ENCODE measurements at places on chromosomes 6 and 20. TPM values are rescaled to one million over a fixed set of nuclear protein-coding genes. Genes with fewer than 3 reads are reported as not detected.

The BCAS1 gene
- not detected for polyA plus RNA-seq

The ZSCAN23 gene
- polyA plus RNA-seq, result 2.0 TPM

The THBD gene
- 0.13 TPM for polyA plus RNA-seq

The PGC gene
- polyA plus RNA-seq, result not detected

The ABHD16B gene
- not detected for polyA plus RNA-seq

The CCM2L gene
- polyA plus RNA-seq, result not detected

The CD93 gene
- 0.02 TPM for polyA plus RNA-seq

The LBP gene
- polyA plus RNA-seq, result 0.03 TPM

GRCh38 chr6:50843842-50844241 is 25.2 kb downstream of the TFAP2B start:
- no peak for DNase-seq

DNA sequence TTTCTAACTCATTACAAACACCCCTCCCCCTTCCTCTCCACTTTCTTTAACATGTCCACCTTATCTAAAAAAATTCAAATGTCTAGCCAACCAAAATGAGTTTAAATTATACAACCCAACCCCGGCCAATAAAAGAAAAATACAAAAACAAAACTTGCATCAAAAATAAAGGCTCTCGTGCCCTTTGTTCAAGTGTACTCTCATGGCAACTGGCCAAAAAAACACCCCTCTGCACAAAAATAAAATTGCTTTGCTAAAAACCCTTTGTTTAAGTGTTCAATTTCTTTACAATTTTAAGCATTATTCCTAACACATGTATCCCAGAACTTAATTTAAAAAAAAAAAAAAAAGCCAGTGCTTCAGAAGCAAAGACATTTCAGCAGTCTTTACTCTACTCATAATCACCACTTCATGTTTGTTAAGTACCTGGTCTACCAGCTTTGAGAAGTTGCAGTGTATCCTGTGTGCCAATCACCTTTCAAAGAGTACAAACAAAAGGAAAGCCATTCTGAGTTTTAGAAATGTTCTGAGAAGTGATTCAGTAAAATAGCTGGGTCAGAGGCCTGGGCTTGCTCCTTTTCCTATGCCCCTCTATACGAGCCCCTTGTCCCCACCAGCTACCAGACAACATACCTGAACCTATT is 87.5 kb downstream of the MDN1 start:
- no peak for DNase-seq

- DNase-seq, result no peak
Observed at GRCh38 chr6:87016772-87017171, 78.1 kb downstream of the CGA start.

DNA sequence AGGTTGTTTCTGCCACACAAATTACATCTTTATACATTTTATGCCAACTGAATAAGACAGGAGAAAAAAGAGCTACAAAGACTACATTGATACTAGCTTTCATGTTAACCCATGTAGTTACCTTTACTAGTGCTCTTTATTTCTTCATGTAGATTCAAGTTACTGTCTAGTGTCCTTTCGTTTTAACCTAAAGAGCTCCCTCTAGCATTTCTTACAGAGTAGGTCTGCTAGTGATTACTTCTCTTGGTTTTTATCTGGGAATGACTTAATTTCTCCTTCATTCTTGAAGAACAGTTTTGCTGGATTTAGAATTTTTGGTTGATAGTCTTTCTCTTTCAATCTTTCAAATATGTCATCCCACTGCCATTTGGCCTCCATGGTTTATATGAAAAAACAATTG is 21.2 kb upstream of the NOP56 start:
- DNase-seq, result no peak

DNA sequence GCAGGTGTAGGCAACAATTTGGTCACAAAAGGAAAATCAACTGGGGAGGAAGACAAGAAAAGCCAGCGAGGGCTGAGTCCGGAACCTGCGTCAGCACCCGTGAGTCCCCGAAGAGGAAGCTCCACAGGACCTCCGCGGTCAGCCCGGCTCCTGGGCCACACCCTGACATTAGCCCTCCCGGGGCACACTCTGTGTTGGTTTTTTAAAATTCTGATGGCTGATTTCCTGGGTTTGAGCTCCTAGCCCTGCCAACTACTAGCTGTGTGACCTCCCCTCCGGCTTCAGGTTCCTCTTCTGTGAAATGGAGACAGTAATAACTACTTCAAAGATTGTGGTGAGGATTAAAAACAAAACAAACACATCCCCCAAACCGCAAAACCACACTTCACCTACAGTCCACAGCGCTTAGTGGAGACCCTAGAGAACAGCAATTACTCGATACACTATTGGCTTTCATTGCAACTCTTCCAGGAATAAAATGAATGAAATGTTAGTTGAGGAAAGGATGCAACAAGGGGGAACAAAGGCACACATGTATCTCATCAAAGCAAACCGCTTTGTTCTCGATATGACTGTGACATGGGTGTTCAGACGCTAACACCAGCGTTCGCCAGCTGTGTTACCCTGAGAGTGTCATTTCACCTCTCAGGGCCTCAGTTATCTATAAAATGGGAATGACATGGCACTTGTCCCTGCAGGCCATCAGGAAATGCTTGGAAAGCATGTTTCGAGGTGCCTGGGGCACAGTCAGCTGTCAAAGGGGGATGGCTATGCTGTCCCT is 985 bp downstream of the ZBP1 start:
- no peak for DNase-seq

- no peak for DNase-seq
Observed at GRCh38 chr6:53795340-53795701, 516 bp downstream of the LRRC1 start.

GRCh38 chr6:157184202-157185015 is 138.9 kb downstream of the TMEM242 start:
- DNase-seq, result peak; percentile 84

- no peak for DNase-seq
Observed at GRCh38 chr6:114638341-114638740, 295.5 kb upstream of the HS3ST5 start.

- no peak for DNase-seq
Observed at GRCh38 chr6:56729719-56730118, 87.0 kb upstream of the DST start.

GRCh38 chr6:43984442-43985321 is 142.6 kb downstream of the MRPL14 start:
- no peak for DNase-seq

GRCh38 chr6:135281227-135281626 is 100.1 kb downstream of the MYB start:
- no peak for DNase-seq

- DNase-seq, result no peak
Observed at GRCh38 chr6:142304241-142304640, 2.4 kb downstream of the ADGRG6 start.
